ENCODE measurements at places on chromosomes 5 and 9.

DNA sequence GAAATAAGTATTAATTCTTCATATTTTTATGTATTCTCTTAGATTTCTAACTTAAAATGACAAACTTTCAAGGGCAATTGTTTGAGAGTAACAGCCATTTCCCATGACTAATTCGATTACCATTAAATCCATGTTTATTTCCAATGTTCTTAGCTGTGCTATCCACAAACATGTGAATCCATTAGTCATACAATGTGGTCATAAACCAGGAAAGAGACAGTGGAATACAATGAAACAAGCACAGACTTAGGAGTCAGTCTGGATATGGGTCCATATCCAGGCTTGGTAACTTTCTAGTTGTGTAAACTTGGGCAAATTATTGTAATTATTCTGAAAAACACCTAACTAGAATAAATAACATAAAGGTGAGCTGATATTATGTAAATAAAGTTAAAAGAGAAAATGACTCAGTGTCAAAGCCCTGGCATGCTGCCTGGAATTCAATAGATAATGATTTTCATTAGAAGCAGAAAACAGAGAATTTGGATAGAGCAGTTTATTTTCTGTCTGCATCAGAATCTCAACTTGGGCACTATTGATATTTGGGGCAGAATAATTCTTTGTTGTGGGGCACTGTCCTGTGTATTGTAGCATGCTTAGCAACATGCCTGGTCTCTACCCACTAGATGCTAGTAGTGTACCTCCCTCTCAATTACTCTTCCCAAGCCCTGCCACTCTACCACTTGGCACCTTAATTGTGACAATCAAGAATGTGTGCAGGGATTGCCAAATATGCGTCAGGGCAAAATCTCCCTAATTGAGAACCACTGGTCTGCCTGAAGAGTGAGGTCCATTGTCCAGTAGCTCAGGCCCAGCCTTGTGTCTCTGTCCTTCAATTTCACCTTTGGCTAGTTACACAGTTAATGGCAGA lies 44.7 kb upstream of the SLC27A6 start:
- no peak for DNase-seq

GRCh38 chr5:168525856-168526255 lies 3.2 kb upstream of the FBLL1 start:
- no peak for DNase-seq

- DNase-seq, result no peak
Observed at GRCh38 chr5:9284781-9285307, 261.0 kb downstream of the SEMA5A start.

DNA sequence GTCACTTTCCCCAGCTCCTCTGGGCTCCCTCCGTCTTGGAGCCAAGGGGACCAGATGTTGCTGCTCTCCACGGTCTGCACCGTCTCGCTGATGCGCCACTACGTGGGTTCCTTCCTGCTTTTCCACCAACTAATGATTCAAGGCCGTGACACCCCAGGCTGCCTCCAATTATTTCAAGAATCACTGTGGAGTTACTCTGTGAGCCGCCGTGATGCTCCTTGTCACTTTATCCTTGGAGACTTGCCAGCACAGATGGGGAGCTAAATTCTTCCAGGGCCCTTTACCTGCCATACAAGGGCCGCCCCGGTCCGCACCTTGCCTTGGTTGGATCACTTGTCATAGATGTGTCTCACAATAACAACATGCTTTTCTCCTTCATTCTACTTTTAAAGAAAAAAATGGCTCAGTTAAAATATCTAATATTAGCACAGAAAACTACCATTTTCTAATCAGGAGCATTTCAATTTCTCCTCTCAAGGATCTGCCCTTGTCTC lies 202.0 kb downstream of the FSTL4 start:
- DNase-seq, result no peak

DNA sequence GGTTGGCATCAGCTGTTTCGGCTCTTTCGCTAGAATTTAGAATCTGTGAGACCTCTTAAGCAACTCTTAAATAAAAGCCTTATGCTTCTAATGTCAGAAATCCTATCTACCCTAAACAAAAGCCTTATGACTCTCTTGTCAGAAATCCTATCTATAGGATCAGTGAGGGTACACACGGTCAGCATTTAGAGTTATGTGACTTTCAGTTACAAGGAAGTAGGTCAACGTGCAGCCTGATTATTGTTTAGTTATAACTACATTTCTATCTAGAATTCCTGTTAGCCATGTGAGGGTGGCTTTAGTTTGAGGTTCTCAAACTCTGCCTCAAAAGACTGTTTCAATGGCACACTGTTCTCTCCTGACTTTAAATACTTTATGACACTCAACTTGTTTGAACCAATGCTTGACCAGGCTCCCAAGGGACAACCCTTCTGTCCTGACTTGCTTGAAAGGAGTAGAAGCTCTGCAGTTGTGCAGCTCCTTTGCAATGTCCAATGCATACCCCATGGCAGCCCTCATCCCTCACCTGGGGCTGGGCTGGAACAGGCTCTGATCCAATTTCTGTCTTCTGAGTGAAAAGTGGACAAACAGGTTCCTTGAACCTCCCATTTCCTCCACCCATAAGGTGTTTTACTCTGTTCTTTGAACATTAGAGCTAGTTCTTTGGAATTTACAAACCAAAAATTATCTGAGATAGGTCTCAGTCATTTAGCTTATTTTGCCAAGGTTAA lies 251.6 kb upstream of the PIK3R1 start:
- DNase-seq, result no peak

- no peak for DNase-seq
Observed at GRCh38 chr9:24007185-24007584, 181.1 kb upstream of the ELAVL2 start.

- DNase-seq, result no peak
Observed at GRCh38 chr9:95936579-95937075, 61.1 kb downstream of the ERCC6L2 start.

GRCh38 chr5:103502662-103503061 lies 59.9 kb downstream of the NUDT12 start:
- DNase-seq, result no peak

GRCh38 chr9:92770360-92770995 lies 5.8 kb upstream of the BICD2 start:
- DNase-seq, result no peak

DNA sequence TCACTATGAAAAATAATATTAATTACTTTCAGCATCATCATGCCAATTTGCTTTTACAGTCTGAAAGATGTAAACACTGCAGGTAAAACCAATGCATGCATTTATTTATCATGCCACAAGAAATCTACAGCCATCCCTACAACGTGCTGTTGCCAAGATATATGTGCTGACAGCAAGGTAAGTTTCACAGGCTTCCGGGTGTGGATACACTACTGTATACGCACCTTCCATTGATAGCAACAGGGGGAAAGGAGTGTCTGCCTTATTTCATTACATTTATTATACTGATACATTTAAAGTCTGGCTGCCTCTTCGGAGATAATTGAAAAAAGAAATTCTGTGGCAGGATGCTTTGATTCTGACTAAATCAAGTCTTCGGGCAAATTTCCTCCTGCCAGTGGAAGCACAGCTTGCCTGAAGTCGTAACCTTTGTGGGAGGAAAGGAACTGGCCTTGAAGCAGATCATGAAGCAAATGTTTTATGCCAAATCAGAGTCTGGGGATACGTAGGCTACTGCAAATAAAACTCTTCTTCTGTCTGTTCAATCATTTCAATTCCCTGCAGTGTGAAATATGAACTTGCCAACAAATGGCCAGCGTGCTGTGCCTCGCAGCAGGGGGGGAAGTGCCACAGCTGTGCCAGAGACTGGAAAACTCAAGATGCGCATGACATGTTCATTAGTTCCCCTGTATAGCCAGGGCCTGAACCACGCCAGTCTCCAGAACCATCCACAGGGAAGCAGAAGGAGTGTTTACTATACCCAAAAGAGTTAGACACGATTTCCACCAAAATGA lies 268.1 kb downstream of the EFNA5 start:
- no peak for DNase-seq

DNA sequence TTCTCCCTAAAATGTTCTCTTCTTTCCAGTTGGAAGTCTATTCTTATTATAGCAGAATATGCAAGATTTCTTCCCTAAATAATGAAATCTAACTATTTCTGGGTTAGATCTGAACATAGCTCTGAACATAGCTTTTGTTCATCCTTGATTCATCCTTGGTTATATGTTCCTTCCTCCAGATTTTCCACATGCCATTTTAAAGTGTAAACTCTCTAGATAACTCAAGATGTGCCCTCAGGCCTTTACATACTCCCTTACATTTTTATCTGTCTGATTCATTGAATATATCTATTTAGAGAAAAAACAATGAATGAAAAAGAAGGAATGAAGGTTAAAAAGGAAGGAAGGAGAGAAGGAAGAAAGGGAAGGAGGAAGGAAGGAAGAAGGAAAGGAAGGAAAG lies 100.9 kb downstream of the FBXO38 start:
- no peak for DNase-seq

- no peak for DNase-seq
Observed at GRCh38 chr5:66367814-66368541, 223.9 kb downstream of the SREK1 start.

- DNase-seq, result no peak
Observed at GRCh38 chr9:78295731-78296130, 1.2 kb upstream of the PSAT1 start.

DNA sequence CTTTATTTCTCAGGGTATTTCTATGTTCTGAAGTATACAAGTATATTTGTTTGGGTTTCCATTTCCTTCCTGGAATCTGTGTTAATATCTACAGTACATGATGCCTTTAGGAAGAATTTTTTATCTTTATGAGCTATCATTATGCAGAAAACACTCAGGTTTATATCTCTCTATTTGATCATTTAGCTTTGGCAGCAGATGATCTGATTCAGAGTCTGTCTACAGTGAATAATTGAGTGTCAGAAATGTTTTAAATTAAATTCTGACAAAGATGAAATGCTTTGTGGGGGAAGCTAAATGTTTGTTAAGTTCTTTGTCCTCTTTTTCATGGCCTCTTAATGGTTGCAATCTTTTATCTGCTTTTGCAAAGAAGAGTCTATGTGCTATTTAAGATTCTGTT lies 2141.0 kb upstream of the ACO1 start:
- DNase-seq, result no peak

GRCh38 chr5:88304356-88304755 lies 35.7 kb upstream of the TMEM161B start:
- DNase-seq, result no peak

GRCh38 chr9:6355728-6356127 lies 27.6 kb downstream of the TPD52L3 start:
- no peak for DNase-seq

GRCh38 chr5:107968998-107969397 lies 298.3 kb upstream of the EFNA5 start:
- no peak for DNase-seq

GRCh38 chr5:83433891-83434290 lies 37.7 kb upstream of the VCAN start:
- DNase-seq, result no peak

DNA sequence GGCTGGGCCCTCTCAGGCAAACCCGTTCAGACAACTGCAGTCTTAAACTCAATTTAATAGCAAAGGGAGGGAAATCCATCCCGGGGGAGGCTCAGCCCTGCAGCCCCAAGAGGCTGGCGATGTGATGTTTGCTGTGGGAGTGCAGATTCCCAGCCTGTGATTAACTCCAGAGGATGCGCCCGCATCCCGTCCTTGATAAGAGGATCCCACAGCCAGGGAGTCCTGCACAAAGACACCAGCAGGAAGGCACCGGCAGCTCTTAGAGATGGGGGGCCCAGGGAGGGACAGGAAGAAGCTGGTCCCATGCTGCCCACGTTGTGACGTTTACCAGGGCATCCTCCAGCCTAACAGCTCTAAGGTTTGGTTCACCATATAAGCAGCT lies 64.7 kb downstream of the MRPL36 start:
- DNase-seq, result no peak

DNA sequence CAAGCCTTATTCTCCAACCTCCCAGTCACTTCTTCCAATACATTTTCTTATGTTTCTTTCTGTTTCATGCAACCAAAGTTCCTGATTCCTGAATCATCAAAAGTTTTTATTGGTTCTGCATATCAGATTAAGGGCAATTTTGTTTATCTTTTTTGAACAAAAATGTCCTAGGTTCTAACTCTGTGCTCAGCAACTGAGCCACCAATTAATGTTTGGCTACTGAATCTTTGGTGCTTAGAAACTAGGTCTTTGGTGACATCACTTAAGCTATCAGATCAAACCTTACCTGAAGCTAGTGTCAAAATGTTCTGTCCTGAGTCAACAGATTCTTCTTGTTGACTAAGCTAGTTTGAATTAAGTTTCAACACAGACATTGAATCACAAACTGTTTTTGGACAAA lies 56.1 kb downstream of the FGF18 start:
- no peak for DNase-seq

GRCh38 chr5:167317884-167318283 lies 973.6 kb upstream of the WWC1 start:
- no peak for DNase-seq

- no peak for DNase-seq
Observed at GRCh38 chr5:140214831-140215230, 39.8 kb downstream of the CYSTM1 start.

- no peak for DNase-seq
Observed at GRCh38 chr5:143738417-143739401, 73.3 kb upstream of the HMHB1 start.

GRCh38 chr9:77988630-77989029 lies 43.0 kb downstream of the GNAQ start:
- no peak for DNase-seq

- DNase-seq, result no peak
Observed at GRCh38 chr9:72200452-72200851, 51.2 kb downstream of the GDA start.

DNA sequence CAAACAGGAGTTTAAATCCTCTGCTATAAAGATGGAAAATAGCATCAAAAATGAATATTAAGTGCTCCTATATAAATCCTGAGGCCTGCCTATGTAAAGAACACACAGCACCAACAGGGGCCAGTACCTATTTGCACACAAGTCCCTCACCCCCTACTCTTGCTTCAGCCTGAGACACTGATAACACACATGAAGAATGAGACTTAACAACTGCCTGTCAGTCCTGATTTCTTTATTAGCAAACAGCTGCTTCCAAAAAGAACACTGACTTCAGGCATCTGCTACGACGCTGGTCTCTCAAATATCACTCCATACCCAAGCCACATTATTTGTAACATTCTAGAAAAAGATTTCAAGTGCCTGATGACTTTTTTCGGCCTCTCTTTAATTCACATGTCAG lies 55.5 kb downstream of the MYO10 start:
- DNase-seq, result no peak

- no peak for DNase-seq
Observed at GRCh38 chr9:112699230-112699629, 18.7 kb downstream of the INIP start.

GRCh38 chr9:93659044-93659836 lies 82.9 kb downstream of the PHF2 start:
- DNase-seq, result no peak
